Retina (tissue), 1 donor: ENCODE measurements at places on chromosomes 11 and 22.

DNA sequence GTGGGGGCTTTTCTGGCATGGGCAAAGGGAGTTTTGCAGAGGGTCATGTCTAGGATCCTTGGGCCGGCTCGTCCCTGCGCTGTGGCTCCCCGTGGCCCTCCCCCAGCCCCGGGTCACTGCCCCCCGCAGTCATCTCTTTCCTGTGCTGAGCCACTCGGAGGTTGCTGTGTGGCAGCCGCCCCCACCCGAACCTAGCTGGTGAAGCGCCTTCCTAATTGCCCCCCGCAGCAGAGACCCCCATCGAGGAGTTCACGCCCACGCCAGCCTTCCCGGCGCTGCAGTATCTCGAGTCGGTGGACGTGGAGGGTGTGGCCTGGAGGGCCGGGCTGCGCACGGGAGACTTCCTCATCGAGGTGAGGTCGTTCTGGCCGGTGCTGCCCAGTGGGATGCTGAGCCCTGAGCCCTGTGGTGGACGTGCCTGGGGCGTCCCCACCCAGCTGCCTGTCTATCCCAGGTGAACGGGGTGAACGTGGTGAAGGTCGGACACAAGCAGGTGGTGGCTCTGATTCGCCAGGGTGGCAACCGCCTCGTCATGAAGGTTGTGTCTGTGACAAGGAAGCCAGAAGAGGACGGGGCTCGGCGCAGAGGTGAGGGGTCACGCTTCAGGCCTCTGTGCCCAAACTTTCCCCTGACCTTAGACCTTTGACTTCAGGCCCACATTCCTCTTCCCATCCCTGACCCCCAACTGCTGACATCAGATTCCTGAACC lies 32.0 kb downstream of the SHANK3 start:
- no peak for DNase-seq

DNA sequence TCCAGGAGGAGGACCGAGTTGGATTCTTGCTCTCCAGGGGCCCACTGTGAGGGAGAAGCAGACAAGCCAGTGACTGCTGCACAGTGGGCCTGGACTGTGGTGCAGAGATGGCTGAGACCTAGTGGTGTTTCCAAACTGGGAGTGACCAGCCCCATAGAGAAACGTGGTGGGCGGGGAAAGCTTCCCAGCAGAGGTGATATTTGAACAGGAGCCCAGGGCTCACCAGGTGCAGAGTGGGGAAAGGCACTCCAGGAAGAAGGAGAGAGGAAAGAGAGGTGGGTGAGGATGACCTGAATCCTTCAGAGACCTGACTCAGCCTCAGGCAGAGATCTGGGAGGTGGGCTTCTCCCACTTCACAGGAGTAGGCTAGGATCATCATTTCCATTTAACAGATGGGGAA lies 52.1 kb upstream of the RASD2 start:
- DNase-seq, result no peak

GRCh38 chr11:3796801-3797328 lies 489 bp downstream of the NUP98 start:
- DNase-seq, result no peak

DNA sequence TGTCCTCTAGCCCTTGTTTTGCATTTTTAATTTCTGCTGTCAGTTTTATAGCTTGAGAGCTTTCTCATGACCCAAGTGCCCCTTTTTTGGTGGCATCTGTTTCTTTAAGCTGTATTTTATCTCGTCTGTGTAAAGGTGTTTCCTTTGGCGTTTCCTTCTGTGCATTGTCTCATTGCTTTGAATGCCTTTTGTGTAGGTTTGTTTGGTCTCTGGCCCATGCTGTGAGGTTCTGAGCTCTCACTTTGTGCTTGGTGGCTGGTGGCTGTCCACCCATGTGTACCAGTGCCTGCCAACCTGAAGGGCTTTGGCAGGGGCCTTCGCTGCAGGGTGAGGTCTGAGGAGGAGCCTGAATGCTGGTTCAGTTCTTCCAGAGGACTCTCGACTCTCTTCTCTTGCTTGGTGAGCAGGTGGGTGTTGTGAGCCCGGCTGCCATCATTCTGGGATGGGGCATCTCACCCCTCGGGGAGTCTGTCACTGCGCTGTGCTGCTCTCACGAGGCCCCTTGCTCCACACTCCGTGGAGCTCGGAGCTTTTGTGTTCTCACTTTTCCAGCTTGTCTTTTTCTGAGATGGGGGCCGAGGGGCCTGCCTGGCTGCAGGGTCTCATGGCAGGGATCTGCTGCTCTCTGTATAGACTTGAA lies 14.9 kb downstream of the AP2A2 start:
- peak; percentile 27 for DNase-seq

DNA sequence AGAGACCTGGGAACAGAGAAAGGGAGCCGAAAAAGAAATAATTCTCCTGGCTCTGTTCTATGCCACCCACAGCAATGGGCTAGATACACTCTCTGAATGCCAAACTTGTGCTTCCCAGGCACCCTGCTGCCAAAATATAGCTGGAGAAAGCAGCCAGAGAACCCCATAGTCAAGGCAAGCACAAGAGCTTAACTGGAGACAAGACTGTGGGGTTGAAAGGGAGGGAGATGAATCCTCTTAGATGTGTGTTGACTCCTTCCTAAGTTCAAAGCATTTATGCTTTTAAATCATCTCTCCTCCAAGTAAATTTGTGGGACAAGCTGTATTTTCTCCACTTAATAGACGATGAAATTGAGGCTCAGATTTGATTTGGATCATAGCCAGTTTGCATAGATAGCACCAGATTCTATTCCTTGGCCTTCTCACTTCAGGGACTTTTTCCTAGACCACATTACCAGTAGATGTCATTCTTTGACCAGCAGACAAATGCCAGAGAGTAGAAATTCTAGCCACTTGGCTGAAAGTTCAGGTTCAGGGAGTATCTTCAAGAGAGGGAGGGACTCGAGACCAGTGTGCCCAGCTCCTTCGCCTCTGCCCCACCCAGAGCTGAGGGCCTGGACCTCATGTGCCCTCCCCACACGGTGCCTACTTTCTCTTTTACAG lies 16.5 kb upstream of the ETS1 start:
- no peak for DNase-seq
